Liver (tissue), 10 donors: ENCODE measurements at places on chromosomes 16 and 17.

- DNase-seq: no peak
Observed at GRCh38 chr17:35784895-35785294, 10.5 kb downstream of the MMP28 start.

DNA sequence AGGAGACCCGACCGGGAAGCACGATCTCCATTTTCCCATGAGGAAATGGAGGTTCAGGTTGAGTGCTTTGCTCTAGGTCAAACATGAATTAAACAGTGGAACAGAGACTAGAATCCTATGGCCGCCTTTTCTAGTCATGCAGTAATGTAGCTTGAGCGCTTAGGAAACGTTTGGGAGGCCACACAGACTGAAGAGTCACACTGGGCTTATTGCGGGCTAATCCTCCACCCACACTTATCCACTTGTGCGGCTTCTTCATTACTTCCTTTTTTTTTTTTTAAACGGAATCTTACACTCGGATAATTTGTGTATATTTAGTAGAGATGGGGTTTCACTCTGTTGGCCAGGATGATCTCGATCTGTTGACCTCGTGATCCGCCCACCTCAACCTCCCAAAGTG is 26.0 kb downstream of the CACNG3 start:
- DNase-seq: no peak

DNA sequence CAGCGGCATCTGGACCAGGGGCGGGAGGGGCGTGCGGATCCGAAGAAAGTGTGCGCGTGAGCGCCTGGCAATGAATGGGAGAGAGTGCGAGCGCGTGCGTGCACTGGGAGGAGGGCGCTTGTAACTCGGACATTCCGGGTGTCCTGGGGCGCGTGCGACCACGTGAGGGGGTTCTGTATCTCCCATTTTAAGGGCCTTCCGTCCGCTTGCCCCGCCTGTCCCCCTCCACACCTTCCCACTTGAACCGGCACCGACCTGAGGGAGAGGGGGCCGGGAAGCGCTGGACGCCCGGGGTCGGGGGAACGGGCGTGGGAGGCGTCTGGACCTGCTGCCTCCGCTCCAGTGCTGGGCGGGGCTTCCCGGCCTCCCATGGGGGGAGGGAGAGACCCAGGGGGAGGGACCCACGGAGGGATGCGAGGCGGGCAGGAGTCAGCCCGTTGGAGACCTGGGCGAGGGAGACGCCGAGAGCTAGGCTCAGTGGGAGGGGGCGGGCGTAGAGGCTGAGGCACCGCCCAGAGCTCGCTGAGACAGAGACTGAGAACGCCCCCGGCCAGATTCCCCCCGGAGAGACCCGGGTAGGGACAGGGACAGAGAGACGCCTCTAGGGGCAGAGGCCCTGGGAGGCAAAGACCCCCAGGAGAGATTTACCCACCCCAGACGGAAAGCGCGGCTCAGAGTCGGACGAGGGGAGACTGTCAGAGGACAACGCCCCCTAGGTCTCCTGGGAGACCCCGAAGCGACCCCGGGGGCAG is at the start of gene KREMEN2:
Gene KREMEN2 (plus strand): TSS at position 553 of the 752 bp plus-strand sequence. CDS start 246 bp downstream, outside the sequence.
- no peak for DNase-seq

- DNase-seq: no peak
Observed at GRCh38 chr17:74211912-74212208, 1.5 kb upstream of the TTYH2 start.

- no peak for DNase-seq
Observed at GRCh38 chr16:72311426-72311825, 139.5 kb upstream of the PMFBP1 start.

- DNase-seq: no peak
Observed at GRCh38 chr17:82960419-82961271, 118.8 kb upstream of the METRNL start.

DNA sequence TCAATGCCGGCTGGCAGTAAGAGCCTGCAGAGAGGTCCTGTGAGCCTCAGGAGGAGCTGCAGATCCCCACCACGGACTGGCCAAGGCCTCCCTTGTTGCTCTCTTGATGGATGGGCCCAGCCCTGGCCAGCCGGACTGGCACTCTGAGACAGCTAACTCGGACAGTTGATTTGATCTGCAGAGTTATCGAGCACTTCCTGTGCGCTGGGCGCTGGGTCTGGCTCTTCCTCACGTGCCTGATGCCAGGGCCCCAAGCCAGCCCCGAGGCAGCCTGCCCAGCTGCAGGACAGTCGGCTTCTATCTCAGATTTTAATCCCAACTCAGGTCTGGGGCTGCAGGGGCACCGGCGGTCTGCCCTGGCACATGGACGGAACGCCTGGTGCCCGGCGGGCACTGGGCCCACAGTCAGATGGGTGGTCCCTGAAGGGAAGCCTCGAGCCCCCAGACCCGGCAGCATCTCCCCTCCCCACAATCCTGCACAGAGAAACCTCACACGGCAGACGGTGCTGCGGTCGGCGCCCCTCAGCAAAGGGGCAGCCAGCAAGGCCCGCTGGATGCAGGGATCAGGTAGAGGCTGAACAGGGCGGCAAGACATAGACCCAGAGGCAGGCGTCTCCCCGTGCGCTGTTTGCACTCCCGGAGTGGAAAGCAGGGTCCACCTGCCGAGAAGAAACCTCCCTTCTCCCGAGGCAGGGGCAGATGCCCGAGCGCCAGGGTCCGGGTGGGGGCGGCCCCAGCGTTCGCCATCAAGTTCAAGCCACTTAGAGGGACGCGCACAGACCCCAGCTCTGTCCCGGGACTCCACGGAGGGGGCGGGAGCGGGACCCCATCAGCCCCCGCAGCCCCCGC is 34.0 kb downstream of the TIMM22 start:
- no peak for DNase-seq

- no peak for DNase-seq
Observed at GRCh38 chr17:81002409-81003361, 11.0 kb downstream of the CHMP6 start.

- DNase-seq: no peak
Observed at GRCh38 chr16:590188-590814, 435 bp downstream of the RAB40C start.

GRCh38 chr16:74770831-74771526 is 3.6 kb downstream of the FA2H start:
- DNase-seq: no peak

- no peak for DNase-seq
Observed at GRCh38 chr16:71929048-71929447, 33.7 kb downstream of the IST1 start.
